Neural progenitor cell (in vitro differentiated cells): ENCODE measurements at places on chromosomes 1 and 21.

DNA sequence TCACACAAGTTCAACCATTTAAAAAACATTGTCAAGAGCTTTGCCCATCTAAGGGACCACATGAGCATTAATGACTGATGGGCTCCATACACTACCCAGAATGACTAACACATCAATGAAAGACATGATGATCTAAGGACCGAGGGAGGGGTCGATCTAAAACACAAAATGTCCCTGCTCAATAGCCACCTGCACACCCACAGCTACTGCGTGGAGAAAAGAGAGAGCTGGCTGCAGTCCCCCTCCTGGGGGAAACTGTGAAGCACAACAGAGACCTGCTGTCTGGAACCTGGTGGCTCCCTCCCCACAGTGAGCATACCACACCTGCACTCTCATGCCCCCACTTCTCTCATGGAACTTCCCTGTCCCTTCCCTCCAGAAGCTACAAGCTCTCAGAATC is 130.1 kb upstream of the ERG start:
- DNase-seq: no peak

DNA sequence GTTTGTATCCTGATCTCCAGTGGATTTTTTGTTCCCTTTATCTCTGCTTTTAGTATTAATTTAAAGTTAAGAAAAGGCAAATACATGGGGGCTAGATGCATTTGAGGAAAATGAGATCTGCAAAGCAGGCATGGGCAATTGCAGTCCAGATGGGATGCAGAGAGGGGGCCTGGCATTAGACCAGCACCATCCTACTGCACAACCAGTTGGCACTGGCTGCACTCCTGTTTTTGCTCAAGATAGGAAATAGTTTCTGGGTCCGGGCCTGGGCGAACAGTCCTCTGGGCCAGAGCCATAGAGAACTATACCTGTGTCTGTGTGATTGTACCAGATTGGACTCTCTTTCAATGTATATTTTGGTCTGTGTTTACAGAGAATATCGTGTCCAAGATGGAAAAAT is 34.0 kb upstream of the LEPR start:
- no peak for DNase-seq

DNA sequence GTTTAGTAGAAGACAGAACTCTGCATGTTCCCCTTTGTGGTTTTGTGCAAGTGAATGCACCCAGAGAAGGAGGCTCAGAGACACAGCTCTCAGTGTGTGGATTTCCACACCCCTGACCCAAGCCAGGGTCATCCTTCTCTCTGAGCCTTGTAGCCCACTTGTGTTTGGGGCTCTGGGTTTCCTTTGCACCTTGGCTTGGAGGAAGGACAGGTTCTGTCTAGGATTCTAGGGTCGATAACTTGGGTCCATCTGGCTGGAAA is 27.2 kb downstream of the MYOG start:
- no peak for DNase-seq

DNA sequence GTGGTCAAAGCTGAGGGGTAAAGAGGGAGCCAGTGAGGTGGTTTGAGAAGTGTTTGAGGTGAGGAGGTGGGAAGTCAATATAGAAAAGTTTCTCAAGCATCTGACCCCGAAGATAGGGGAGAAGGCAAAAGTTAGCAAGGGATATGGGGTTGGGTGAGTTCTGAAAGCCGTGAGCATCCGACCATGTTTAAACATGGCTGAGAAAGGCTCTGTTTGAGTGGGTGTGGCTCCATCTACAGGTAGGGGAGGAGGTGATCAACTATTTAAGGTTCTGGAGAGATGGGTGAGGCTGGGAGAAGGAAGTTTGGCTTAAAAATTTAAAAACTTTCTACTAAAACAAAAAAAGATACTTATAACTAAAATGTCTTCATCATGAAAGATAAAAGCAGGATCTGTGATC is 273.8 kb downstream of the KCNJ6 start:
- peak; percentile 78 for DNase-seq

GRCh38 chr1:219875860-219876259 is 52.5 kb downstream of the SLC30A10 start:
- no peak for DNase-seq

DNA sequence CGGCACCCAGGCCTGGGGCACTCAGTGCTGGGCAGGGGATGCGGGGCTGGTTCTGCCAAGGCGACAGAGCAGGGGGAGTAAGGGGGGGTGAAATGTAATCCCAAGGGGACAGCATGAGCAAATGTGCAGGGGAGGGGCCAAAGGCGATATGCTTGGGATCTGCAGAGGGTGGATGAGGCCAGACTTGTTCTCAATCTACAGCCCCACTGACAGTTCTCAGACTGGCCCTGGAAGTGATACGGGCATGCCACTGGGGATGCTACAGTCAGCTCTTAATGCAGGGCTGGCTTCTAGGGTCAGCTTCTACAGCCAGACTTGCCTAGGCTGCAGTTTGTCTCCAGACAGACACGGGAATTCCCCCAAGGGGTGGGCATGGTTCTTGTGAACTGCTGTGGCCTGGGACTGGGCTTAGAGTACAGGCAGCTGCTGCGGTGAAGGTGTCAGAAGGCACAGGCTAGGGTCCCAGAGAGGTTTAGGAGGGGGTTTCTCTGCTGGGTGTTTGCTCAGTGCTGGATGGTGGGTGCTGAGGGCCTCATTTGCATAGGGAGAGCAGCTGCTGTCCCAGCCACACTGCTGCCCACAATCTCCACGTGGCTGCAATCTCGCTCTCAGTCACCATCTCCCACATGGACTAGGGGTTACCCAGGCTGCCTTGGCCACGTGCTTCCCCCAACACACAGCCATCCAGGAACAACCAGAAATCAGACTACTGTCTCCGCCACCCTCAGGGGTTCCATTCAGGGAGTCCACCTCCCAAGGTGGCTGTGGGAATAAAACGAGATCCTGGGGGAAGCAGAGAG is 190.1 kb downstream of the HIVEP3 start:
- no peak for DNase-seq

DNA sequence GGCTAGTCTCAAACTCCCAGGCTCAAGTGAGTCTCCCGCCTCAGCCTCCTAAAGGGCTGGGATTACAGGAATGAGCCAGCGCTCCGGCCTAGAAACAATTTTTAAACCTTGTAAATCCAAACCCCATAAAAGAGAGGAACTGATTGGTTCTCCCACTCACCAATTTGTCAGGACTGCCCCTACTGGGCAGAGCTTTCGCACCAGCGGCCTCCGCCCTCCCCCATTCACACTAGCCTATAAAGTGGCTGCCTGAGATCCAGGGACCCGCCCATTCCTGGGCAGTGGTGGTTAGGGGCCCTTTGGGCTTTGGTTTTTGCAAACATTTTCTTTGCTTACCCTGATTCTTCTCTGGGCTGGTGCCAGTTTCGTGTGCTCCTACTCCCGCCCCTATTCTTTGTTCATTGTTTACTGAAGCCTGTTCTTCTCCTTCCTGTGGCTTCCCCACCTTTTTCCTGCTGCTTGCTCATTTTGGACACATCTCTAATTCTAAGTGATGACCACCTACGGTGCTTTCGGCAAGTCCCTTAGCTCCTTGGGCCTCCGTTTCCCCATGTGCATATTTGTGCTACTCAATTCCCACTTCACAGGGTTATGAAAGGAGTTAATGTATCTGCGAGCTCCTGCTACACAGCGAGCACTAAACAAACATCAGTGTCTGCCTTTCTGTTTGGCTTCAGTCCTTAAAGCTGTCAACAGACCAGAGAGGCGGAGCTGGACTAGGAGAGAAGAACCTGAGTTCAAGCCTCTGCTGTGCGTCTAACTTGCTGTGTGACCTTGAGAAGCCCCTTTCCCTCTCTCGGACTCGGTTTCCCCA is 39.8 kb upstream of the CLIC4 start:
- peak; percentile 90 for DNase-seq

DNA sequence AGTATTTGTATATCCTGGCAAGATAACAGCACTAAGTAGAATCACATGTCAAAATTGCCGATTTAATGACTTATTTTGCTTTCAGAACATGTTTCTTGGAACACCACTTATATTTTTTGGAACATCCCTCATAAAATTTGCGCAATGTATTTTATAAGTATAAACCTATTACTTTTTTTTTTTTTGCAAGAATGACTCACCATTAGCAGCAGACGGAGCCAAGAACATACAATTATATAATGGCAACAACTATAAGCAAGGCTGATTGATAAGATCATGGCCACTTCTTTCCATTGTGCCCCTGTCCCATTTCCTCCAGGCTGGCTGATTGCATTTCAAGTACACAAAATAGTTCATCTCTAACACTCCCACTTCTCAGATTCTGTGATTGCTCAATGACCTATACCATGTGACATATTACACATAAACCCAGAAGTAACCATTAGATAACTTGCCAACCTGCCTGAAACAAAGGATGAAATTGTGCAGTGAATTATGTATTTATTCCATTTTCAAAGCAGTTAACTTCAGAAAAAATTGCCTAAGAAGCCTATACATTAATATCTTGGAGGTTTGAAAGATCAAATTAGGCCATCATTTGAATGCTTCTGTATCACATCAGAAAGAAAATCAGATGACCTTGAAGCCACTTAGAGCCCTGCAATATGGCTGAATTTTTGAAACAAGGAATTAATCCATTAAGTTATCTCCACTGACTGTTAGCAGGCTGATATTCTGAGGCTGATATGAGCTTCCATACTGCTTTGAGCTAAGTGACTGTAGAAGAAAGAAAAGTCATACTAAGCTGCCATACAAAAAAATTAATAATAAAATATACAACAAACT is 77.8 kb upstream of the PRMT6 start:
- no peak for DNase-seq

- no peak for DNase-seq
Measured at GRCh38 chr1:28965271-28965870, 51.0 kb downstream of the EPB41 start.

DNA sequence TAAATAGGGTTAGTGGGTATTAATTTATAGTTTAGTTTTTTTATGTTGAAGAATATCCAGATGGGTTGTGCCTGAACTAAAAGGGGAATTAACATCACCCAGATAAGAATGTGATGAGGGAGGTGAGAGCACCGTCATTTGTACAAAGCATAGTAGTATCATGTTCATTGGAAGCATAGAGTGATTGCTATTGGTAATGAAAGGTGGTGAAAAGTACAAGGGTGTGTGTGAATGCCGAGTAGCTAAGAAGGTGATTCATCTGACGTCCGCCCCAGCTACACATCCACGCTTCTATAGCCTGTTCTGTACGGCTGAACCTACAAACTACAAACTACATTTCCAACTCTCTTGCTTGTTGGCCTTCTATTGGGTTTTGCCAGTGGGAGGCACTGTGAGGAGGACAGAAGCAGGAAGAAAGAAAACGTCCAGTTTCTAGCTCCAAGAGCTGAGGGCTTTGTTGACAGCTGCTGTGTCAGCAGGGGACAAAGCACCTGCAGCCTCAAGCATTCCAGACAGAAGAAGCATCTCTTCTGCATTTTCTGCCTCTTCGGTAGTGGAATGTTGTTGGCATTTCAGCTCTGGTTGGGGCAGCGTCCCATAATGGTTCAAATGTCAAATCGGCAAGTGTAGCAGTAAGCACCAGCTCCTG is 404.8 kb downstream of the KCTD3 start:
- DNase-seq: peak; percentile 26

DNA sequence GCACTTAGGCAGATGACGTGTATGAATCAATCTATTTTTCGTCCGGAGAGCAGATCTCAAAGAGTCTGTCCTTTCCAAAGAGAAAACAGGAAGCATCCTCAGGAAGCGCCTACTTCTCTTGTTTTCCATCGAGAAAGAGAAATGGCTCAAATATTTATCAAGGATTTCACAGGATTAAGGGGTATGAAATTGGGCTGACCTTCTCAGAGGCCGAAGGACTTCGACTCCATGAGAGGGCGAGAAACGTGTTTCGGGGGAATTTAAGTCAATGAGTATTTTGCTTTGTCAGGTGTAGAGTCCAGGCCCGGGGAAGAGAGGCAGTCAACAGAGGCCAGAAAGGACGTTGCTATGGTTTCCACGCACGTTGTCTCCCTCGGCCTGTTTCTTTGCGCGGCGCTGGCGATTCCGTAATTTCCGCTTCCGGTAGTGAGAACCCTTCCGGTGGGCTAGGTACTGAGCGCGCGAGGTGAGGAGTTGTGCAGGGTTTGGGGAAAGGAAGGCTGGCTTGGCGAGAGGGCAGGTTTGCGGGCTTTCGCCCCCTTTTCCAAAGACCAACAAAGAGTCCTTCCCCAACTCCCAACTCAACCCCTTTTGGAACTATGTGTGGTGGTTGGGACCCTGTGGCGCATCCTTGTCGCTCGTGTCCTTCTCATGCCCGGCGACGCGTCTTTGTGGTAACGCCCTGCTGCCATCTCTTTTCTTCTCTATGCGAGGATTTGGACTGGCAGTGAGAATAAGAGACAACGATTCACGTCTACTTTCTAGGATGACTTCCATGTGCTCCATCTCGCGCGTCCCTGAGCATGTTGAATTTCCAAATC is at the start of gene MRPS21:
MRPS21 (plus strand) TSS at position 429 of the 821 bp plus-strand sequence. CDS start 506 bp downstream, outside the sequence.
- peak; percentile 92 for DNase-seq

- DNase-seq: no peak
Measured at GRCh38 chr1:3026581-3027391, 5.5 kb downstream of the ACTRT2 start.

- DNase-seq: peak; percentile 25
Measured at GRCh38 chr1:204420039-204421004, 8.7 kb upstream of the PPP1R15B start.

DNA sequence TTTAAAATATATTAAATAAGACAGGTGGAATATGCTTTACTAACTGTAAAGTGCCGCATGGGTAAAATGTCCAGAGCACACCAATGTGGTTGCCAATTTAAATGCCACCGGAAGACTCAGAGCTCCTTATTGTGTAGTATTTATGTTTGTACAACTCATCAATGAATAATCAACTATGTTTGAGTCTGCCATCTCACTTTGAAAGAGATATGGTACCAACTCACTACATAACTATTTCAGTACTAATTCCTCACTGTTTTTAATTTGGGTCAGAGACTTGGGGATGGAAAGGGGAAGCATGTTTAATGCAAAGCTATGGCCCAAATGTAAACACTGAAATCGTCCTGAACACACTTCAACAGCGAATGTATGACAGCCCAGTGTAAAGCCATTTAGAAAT is 144.8 kb downstream of the NR5A2 start:
- no peak for DNase-seq

DNA sequence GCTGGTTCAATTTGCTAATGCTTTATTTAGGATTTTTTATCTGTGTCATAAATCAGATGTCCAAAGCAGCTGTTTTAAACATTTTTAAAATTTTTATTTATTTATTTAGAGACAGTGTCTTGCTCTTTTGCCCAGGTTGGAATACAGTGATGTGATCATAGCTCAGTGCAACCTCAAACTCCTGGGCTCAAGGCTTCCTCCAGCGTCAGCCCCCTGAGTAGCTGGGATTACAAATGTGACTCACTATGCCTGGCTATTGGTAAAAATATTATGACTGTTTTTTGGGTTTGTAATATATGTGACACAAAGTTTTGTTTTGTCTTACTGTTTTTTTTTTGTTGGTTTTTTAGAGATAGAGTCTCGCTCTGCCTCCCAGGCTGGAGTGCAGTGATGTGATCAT is 11.8 kb downstream of the ZBED6 start:
- no peak for DNase-seq

DNA sequence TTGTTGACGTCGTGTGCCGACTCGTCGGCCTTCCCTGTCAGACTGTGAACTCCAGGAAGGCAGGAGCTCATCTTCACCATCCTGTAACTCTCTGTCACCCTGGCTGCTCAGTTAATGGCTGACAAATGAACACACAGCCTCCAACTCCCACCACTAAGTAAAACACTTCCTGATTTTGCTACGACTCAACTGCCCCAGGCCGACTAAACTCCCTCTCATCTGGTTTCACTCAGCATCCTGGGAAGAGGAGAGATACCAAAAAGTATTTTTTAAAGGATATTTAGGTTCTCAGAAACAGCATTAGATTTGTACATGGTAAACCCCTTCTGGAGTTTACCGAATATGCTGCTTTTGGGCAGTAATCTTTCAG is 18.2 kb upstream of the LHX4 start:
- no peak for DNase-seq

GRCh38 chr1:43688594-43689000 is 18.7 kb upstream of the ST3GAL3 start:
- DNase-seq: no peak
